ENCODE measurements at places on chromosomes 1 and 21.
A peak's percentile ranks its signal among the peaks of the same experiment; 100 is the strongest.

DNA sequence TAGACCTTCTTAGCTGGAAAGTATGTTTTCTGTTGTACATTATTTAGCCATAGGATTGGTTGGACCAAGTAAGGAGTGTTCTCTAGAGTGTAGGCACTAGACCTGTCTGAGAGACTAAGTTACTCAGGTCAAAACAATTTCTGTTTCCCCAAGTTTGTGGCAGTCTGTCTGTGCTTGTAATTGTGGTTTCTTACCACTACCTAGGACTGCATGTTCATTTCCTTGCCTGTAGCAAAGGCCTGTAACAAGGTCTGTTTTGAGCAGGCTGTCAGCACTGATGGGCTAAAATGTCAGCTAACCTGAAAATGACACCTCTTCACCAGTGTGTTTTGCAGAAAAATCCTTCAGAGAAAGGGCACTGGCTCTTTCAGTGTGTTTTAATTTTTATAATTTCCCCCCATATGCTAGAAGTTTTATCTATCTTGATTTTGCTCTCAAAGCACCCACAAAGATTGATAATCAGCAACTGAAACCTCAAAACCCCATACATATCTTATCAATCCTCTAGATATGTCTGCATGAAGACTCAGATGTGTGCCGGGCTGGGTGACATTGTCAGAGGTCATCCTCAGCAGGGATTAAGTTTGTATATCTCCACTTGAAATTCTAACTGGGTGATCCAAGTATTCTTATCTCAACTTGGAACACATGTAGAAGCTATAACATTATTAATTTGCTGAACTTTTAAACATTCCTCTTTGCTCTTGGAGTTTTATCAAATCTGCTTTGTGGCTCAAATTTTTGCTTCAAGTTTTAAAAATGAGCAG, 50.7 kb upstream of the ST6GALNAC3 start:
- DNase-seq: no peak

DNA sequence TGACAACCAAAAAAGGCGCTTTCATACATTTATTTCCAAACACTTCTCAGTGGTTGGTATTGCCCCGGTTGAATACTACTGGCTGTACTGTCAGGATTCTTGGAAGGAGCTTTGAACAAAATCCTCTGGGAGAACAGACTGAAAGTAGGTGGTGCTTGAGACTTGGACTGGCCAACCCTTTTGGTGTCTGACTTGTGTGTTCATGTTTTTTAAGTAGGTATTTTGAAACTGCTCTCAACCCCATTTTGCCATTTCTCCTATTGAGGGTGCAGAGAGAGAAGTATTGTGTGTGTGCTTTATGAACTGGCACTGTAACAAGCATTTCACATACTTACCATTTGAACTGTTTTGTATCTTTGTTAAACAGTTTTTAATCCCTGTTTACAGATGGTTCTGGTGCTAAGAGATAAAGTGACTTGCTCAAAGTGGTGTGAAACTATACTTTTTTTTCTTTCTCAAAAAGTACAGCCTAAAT, 21.2 kb downstream of the ARID1A start:
- DNase-seq: no peak

DNA sequence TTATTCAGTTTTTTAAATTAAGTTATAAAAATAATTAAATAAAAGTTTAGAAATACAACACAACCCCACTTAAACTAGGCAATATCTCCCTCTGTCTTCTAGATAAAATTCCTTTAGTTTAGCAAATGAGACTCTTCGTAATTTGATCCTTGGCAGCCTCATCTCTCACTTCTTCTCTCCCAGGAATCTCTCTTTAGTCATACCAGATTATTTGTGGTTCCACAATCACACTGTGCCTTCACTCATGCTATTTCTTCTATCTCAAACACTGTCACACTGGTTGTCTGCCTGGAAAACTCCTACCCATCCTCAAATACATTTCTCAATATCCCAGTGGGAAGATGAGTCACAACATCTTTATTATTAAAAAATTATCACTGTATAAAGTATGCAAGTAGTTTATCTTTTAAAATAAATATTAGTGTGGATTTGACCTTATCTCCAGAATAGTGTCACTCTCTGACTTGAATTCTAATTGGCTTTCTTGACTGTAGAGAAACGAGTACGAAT, 195.5 kb downstream of the KCNH1 start:
- DNase-seq: no peak

DNA sequence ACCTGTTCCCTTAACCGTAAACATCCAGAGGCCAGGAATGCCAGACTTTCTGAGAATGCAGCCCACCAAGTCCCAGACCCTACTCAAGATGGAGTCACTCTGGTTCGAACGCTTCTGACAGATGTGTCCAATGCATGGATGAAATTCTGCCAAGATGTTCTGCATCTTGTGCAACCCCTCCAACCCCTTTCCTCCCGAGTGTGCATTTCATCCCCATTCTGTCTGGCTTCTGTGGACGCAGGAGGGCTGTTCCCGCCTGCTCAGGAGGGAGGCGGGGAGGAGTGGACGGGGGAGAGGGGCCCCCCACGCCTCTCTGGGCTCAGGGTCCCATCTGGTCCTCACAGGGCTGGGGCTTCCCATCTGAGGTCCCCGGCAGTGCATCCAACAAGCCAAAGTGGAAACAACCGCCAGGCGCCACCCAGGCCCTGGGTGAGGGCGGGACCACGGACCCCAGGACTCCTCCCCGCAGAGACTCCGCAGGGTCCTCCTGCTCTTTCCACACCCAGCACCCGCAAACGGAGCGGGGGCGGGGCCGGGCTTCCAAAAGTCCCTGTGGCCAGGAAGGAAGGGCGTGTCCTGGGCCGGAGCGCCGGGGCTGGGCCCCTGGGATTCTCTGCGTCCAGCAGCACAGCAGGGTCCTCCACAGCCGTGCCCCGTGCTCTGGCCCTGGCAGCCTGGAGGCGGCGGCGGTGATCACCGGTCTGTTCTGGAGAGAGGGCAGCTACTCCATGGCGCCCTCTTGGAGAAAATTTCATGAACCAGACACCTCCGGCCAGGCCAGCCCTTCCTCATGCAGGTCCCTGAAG, 27.8 kb upstream of the SUMO3 start:
- no peak for DNase-seq

DNA sequence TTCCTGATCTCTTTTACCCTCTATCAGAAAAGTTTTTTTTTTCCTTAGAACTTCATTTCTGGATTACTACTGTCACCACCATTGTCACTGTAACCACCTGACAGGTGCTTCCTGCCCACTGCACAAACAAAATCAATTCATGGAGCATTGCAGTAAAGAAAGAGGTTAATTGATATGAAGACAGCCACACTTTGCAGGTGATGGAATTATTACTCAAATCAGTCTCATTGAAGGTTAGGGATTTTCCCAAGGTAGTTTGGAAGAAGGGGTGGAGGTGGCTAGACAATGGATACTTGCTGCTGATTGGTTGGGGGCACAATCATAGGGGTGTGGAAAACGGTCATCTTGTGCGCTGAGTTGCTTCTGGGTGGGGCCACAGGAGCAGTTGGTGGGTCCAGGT, 230.8 kb upstream of the CACYBP start:
- no peak for DNase-seq

DNA sequence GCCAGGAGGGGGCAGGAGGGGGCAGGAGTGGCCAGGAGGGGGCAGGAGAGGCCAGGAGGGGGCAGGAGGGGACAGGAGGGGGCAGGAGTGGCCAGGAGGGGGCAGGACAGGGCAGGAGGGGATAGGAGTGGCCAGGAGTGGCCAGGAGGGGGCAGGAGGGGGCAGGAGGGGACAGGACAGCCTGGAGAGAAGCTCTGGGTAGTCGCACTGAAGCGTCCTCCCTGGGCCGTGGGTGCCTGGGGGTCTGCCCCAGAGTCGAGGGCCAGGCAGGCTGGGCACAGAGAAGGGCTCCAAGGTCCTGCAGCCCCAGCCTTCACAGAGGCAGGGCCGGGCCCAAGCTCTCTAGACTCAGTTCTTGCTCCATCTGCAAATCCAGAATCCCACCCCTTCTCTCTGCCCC, 22.9 kb downstream of the MEGF6 start:
- DNase-seq: no peak

DNA sequence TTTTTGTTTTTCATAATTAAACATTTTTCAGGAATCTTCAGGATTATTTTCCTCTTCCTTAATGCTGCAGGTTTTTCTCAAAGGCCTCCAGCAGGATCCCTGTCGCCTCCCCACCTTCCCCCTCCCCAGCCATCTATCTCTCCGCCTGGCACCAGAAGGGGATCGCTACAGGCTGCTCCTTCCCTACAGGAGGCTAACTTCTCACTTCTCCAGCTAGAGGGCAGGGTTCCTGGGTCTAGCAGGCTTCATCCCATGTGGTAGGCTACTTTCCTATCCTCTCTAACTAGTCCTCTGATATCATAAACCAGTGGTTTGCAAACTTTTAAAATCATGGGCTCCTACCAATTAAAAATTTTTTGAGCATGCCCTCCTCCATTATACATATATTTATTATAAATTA, 104.1 kb downstream of the KCNN3 start:
- no peak for DNase-seq

- DNase-seq: no peak
These were observed 33.4 kb upstream of the NTPCR start for GRCh38 chr1:232917053-232917452.

- no peak for DNase-seq
These were observed 61.8 kb downstream of the RUNX3 start for GRCh38 chr1:24868016-24868875.

GRCh38 chr1:43274125-43274803, 4.5 kb downstream of the TMEM125 start:
- no peak for DNase-seq

DNA sequence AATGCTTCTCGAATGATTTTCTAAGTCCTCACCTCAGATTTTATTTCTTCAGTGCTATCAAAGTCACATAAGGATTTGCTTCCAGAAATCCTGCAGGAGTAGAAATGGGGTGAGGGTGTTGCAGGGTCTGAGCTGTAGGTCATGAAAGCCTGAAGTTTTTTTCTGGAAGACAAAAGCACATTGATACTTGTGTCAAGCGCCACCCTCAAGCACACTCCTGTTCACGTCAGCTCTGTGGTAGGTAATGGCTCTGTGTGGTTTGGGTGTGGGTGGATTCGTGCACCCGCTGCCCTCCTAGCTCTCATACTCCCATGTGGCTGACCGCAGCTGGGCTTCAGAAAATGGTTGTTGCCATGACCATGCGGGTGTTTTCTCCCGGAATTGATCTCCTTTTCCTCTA, 39.9 kb downstream of the AKNAD1 start:
- DNase-seq: no peak

DNA sequence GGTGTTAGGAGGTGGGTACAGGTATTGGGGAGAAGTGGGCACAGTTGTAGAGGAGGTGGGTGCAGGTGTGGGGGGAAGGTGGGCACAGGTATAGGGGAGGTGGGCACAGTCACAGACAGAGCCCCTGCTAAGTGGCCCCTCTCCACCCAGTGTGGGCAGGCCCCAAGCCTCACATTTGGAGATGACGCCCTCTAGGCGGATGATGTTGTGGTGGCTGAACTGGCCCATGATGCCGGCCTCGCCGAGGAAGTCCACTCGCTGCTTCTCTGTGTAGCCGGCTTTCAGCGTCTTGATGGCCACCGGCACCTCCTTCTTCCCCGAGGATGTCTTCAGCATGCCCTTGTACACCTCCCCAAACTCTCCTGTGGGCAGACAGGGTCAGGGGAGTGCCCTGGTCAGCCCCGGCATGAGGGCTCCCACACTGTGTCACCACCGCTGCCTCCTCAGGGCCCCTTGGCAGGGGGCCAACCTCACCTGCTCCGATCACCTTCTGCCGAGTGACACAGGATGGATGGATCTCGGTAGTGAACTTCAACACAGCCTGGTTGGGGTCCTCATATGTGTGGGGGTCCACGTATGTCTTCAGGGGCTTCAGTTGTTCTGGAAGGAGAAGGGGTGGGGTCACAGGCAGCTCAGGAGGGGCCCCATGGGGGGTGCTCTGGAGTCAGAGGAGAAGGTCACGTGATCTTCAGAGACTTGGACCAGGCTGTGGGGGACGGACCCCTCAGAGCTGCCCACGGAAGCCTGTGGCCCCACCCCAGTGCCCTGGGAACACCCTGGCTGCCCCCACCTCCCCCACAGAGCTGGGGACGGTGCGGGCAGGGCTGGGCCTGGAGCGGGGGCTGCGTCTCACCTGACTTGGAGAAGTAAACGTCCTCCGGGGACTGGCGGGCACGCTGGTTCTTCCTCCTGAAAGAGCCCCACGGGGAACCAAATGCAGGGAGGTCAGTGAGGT, 22.6 kb downstream of the EPHA2 start:
- no peak for DNase-seq

DNA sequence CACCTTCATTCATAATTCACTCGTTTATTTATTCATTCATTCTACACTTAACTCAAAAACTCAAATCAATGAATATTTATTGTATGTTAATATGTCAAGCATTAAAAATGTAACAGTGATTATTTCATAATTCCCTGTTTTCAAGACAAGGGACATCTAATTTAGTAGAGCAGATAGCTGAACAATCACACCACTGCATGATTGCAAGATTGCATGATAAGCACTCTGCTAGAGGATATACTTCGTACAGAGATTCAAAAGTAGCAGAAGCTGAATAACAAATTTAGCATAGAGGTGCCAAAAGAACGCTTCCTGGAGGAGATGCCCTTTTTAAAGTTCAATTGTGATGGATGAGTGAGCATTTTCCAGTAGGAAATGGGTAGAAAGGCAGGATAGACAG, 190.6 kb upstream of the BEND5 start:
- DNase-seq: no peak

- DNase-seq: no peak
These were observed 332.7 kb upstream of the RUNX1 start for GRCh38 chr21:35381743-35382310.

DNA sequence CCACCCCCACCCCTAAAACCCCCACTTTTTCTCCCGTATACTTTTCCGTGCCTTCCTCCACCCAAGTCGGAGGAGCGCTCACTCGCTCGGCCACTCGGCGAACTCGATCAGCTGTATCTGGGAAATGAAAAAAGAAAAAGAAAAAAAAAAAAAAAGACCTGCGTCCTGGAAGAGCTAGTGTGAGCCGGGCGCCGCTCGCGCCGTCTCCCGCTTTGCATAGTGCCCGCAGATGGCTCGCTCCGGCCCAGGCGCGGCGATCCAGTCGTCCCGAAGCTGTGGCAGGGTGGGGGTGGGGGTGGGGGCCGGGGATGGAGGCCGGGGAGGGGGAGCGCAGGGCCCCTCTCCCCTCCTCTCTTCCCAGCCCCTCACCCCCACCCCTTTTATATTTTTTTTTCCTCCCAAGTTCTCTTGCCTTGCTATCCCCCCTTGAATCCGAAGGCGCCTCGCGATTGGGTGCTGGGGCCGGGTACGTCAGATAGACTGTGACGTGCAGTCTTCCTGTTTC, 299 bp upstream of the PROX1 start:
- DNase-seq: peak; percentile 39

DNA sequence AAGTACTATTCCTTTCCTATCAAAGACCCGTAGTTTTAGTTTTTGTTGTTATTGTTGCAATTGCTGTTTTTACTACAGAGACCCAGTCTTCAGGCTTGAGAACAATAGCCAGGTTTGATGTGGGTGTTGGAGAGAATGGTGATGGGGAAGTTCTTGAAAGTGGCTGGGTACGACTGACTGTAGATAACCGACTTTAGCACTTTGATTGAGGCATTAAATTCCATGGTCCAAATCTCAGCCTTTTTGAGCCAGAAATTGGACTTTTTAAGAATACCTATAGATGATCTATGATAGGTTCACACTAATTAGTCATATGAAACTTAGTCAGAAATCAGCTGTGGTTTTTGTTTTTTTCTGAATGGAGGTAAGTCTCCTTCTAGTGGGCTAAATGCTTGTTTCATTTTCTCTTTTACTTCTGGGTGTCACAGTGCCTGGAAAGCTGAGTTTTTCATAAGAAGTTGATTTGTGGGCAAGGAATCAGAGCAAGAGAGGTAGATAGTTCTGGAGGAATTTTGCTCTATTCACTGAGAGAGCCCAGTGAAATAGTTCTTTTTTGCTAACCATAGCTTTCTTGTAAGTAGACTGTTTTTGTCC, 2.8 kb downstream of the PPIH start:
- no peak for DNase-seq

- DNase-seq: no peak
These were observed 1.2 kb downstream of the MAPKAPK2 start for GRCh38 chr1:206685769-206686477.

All from cerebellar nuclear complex (tissue), 1 donor.